ENCODE measurements at places on chromosomes 1 and 21.

DNA sequence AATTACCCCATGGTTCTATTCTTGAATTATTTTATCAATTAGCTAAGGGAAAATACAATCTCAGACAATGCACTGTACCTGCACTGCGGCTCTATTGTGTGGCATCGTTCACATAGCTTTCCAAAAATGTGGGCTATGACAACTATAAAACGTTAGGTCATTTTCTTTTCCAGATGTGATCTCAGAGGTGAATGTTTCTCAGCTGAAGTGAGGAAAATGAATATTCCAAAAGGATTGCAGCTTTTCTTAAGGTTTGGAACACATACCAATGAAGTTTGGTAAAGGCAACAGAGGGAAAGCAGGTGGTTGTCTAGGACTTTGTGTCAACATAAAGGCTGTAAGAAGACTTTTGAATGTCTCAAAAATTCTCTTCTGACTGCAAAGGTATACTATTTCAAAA, 105.5 kb downstream of the NRIP1 start:
- no peak for DNase-seq

DNA sequence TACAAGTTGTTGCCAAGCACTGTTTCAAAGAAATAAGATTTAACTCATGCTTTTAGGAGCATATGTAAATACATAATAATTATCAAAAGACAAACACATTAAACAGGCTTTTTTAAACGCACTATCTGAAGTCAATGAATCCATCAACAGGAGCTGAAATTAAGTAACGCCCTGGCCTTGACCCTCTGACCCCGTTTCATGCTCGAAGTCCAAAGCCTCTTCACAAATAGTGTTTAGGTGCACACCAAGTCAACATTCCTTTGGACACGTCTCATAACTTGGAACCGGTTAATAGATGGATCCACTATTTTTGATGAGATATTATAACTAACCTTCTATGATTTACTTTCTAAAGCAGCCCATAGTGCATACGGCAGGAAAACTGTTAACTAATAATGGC, 209.3 kb downstream of the GABPA start:
- DNase-seq: no peak

- no peak for DNase-seq
These were observed 631.0 kb upstream of the TMPRSS15 start for GRCh38 chr21:19034560-19034959.

DNA sequence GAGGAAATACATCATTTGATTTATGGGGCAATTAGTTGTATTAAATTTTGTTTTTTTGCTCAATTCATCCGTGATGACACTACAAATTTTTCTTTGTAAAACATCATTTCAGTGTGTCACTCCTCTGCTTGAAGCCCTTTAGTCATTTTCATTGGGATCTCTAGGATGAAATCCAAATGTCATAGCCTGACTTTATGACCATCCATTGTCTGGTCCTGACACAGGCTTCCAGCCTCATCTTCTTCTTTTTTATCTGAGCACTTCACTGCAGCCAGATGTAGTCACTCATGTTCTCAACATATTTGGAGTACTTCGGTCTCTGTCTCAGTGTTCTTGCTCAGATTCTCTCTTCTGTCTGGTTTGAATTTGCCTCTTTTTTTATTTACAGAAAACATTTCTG, 173.1 kb downstream of the HMCN1 start:
- DNase-seq: no peak

- DNase-seq: no peak
These were observed 183.4 kb upstream of the NFIA start for GRCh38 chr1:60898987-60899386.

DNA sequence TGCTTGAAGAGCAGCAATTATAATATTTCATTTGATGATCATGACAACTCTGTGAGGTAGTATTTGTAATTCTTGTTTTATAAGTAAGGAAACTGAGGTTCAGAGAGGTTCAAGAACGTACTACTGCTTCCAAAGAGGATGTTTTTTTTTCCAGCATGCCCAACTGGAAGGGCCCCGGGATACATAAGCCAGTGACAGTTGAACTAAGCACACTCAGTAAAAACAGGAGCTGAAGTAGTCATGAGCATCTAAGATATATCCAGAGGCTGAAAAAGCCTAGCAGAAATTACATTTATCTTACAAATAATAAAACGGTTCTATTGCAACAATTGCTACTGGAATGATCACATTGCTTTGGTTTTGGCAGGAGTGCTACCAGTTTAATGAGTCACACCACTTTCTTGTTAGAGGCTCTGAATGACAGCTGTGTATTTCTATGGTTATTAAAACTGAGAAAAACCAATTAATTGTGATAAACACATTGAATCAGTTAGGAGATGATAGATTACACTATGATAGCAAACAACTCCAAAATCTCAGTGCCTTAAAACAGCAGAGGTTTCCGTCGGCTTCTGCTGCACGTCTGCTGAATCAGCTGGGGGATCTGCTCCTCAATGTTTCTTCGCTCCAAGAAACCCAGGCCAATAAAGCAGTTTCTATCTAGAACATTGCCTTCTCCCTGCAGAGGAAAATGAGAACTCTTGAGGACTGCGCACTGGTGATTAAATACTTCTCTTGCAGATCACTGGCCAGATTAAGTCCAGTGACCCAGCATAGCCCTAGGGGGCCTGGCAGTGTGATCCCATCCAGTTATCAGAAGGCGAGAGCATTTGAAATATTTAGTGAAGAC, 522.7 kb downstream of the PLPP3 start:
- peak; percentile 57 for DNase-seq

DNA sequence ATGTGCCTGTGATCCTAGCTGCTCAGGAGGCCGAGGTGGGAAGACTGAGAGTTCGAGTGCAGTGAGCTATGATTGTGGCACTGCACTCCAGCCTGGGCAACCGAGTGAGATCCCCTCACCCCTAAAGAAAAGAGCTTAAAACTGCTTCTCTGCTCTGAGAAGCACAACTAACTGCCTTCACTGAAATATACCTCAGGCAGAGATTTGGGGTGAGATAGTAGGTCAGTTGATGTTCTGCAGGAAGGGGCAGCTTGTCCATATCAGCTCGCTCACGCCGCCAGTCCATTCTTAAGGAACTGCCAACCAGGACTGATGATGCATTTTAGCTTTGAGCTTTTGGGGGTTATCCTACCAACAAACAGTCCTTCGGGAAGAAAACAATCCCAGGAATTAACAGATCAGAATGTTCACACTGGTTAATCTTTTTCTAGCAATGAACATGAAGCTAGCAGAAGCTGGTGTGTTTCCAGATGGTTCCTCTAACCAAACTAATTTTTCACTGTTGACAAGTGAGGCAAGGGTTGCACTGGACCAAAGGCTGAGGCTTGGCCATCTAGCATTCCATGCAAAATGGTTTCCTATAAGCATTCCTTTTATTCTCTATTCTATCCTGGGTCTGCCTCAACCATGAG, 31.6 kb downstream of the LHX4 start:
- DNase-seq: no peak

GRCh38 chr1:59672851-59673572, 141.7 kb upstream of the HOOK1 start:
- peak; percentile 55 for DNase-seq

GRCh38 chr1:103516283-103516682, 9.2 kb upstream of the RNPC3 start:
- no peak for DNase-seq

- no peak for DNase-seq
These were observed 648.1 kb downstream of the USP25 start for GRCh38 chr21:16377857-16378256.

DNA sequence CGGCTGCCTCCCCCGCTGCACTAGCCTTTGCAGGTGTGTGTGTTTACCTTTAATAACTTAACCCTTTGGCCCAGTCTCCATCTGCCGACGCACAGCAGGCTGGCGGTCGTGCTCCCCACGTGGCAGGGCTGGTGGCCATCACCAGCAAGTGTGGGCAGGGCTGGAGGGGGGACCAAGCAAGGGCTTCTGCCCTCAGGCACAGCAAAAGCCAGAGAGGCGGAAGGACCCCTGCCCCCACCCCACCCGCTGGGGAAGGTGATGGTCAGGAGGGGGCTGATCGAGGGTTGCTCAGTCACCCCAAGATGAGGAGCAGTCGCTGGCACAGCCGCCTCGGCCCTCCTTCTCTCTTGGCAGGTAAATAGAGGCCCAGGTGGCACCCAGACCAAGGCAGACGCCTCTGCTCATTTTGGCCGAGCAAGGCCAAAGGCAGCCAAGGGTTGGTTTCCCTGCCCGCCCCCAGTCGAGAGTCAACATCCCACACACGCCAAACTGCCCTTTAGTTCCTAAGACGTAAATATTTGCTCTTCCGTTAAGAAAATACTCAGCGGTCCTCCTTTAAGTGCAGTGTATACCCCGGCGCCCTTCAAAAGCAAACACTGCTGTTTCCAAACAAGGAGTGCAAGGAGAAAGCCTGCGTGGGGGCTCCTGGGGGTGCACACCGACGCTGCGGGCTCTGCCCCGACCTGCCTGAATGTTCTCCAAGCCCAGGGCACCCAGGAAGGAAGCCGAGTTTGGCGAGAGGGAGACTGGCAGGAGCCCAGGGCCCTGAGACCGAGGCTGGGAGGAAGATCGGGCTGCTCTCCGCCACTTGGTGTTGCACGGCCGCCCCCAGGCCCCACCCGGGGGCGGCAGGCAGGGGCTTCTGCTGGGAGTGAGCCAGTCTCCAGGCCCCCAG, 82.7 kb downstream of the SIK1 start:
- no peak for DNase-seq

GRCh38 chr1:11150326-11150725, 38.8 kb upstream of the ANGPTL7 start:
- no peak for DNase-seq

DNA sequence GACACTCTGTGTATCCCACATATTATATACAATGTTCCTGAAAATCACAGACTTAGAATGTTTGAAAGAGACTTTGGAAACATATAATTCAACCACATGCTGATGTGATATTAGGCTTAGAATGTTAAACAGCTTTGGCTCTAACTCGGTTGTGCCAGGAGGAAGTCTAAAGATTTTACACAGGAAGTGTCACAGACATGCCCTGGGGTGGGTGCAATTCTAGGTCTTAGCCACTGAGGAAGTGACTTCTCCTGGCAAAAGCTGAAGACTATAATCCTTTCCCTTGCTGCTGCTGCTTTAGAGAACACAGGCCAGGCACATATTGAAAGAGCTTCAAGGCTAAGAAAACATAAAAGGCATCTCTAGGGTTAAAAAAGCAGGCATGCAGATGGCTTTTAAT, 51.0 kb downstream of the RPL5 start:
- DNase-seq: no peak

DNA sequence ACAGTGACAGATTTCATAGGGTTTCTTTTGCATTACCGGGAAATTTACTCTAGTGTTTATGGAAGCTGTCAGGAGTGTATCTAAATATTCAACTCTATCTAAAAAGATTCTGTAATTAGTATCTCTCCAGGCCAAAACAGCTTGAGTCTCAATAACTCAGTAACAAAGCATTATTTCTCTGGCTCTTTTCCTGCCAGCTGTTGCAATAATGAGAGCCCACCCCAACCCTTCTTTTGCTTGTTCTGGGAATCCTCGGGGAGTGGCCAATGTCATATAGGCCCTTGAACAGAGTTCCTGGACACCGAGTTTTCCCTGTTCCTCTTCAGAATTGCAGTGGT, 120.1 kb upstream of the SGIP1 start:
- no peak for DNase-seq

DNA sequence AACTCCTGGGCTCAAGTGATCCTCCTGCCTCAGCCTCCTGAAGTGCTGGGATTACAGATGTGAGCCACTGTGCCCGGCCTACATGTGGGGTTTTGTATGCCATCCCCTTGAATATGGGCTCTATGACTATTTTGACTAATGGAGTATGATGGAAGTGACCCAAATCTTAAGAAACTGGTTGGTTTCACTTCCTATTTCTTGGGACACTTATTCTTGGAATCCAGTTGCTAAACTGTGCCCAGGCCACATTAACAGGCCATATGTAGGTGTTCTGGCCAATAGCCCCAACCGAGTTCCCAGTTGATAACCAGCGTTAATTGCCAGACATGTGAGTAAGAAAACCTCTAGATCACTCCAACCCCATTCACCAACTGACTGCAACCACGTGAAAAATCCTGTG, 36.3 kb upstream of the CLIC4 start:
- DNase-seq: no peak

GRCh38 chr1:60527567-60527966, 454.0 kb upstream of the C1orf87 start:
- DNase-seq: peak; percentile 27

- peak; percentile 71 for DNase-seq
These were observed 26.7 kb upstream of the RBM15 start for GRCh38 chr1:110312188-110313121.

GRCh38 chr1:194698908-194699318, 1512.5 kb upstream of the B3GALT2 start:
- DNase-seq: no peak

- DNase-seq: no peak
These were observed 9.5 kb upstream of the ZBTB18 start for GRCh38 chr1:244041466-244042120.

DNA sequence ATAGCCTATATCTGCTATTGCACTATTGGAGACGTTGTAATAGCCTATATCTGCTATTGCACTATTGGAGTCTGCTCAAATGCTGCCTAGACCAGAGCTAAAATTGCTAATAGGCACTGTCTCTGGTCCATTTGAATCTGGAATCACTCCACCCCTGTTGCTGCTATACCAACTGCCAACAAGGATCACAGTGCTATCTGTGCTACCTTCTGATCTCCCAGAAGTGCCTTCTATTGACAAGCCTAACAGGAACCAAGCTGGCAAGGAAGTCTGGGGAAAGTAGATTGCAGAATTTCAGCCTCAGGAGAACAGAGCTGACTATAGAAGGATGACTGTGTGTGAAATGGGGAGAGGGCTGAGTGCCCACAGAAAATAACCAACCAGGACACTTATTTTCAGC, 15.9 kb downstream of the RWDD3 start:
- DNase-seq: no peak

DNA sequence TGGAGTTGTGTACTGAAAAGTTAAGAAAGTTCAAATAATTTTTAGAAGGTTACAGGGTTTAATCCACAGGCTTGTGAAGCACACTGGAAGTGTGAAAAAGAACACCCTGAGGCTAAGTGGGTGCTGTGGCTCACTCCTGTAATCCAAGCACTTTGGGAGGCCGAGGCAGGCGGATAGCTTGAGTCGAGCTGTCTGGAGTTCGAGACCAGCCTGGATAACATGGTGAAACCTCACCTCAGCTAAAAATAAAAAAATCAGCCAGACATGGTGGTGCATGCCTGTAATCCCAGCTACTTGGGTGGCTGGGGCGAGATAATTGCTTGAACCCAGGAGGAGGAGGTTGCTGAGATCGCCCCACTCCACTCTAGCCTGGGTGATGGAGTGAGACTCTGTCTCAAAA, 9.8 kb downstream of the TXNIP start:
- DNase-seq: no peak

DNA sequence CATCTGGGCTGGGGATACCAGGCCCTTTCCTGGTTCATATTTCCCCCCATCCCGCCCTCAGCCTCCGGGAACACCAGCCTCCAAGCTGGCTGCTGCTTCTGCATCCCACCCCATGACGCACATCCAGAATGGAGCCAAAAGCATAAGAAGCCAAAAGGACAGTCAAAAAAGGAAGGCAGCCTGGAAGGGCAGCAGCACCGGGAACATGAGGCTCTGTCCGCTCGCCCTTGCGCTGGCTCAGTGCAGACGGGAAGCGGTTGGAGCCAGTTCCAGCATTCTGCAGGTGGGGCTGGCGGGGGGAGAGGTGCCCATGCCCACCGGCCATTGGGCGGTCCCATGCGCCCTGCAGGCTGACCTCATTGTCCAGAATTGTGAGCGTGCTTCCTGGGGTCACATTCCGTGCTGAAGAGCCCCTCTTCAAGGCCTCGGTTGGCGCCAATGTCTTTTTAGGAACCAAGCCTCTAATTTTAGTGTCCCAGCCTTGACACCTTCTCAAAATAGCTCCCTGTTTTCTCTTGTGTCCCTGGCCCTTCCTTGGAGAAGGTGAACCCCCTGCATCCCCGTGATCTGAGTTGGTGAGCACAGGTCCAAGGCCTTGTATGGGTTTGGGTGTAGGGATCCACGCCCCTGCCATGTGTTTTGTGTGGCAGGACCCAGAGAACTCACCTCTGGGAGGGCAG, 28.4 kb upstream of the NPPB start:
- no peak for DNase-seq

All from fibroblast of gingiva (primary cell).